T-helper 22 cell (primary cell): ENCODE measurements at places on chromosomes 3 and 15.
A peak's percentile ranks its signal among the peaks of the same experiment; 100 is the strongest.

GRCh38 chr3:61890586-61890985, 329.2 kb downstream of the PTPRG start:
- no peak for DNase-seq

- no peak for DNase-seq
Measured at GRCh38 chr3:60536420-60536819, 714.8 kb downstream of the FHIT start.

DNA sequence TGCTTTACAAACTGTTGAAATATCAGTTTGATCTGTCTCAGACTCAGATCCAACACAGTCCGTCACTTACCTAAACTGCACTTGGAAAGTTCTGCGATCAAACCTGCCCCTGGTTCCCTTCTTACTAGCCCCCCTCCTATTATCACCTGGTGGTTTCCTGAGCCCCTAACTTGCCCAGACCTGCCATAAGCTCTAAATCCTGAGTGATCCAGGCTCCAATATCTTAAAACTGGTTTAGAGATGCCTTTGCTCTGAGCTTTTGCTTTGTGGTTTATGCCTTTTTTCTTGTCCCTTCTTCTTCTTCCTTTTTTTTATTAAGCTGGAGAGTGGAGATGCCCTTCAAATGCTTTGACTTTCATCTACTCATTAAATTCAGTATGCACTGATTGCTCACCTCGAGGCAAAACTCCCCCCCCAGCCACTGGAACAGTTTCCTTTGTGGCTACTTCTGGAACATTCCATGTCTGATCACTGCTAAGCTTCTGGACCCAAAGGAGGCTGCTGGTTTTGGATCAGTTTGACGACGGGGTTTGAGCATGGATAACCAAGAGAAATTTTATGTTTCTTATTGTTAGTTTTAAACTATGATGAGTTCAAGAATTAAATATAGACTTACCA, 3.5 kb upstream of the ITGB5 start:
- DNase-seq = no peak

DNA sequence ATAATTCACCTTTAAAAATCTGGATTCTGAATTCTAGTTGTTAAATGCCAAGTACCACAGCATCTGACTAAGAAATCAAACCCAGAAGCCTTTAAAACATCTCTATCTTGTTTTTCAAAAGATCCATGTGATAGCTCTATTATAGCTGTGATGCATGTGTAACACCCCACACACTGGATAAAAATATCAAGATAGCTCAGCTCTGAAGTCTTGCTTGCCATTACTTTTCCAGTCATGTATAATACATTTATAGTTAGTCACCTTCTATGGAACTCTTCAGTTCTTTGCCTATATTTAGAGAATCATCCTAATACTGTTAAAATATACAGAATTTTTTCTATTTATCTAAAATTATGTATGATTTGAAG, 11.6 kb downstream of the ARPP19 start:
- DNase-seq = no peak

DNA sequence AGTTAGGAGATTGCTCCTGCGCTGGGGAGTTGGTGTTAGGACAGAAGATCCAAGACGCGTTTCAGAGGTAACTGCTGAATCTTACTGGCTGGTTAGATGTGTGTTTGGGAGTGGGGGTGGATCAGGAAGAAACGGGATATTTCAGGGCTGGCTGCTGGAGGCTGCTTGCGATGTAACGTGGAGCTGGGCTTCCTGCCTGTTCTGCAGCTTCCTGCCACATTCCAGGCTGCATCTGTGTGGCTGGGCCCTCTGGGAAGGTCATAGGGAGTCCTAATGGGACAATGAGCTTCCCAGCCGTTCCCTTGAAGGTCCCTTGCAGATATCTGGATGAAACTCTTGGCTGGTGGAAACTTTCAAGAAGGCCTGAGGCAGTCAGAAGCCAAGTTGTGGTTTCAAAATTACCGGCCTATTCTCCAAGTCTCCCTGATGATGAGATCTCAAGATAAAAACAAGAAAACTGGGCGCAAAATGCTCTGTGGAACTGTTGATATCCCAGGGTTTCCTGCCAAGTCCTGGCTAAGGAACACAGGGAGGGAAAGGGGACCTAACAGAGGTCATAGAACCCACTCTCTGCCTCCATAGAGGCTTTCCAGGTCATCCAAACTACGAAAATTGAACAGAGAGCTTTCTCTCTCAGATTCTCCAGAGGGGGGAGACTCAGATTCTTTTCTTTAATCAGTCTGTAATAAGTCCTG, 67.0 kb downstream of the NOX5 start:
- DNase-seq = no peak

DNA sequence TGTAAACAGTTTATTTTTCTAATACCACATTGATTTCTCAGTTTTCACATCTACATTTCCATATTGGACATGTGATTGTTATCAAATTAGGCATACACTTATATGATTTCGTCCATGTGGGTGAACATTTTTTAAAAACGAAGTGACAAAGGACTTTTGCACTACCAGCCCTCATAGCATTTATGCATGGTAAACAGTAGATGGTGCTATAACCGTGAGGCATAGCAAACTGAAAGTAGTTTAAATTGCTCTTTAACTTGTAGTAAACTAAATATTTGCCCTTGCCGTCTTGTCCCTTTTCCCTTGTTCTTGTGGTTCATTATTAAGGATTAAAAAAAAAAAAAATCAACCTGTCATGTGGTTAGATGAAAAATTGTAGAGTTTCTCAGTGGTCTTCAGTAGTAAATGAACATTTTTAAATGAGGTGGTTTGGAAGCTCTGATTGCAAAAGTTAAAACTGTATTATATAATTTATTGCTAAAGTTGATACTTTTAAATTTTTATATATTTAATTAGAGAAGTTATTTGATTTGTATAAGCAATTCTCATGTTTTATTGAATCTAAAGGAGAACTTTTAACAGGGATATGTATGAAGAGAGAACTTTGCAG, 24.0 kb downstream of the STX19 start:
- DNase-seq = no peak

GRCh38 chr15:77576538-77576937, 56.2 kb downstream of the LINGO1 start:
- DNase-seq = no peak

DNA sequence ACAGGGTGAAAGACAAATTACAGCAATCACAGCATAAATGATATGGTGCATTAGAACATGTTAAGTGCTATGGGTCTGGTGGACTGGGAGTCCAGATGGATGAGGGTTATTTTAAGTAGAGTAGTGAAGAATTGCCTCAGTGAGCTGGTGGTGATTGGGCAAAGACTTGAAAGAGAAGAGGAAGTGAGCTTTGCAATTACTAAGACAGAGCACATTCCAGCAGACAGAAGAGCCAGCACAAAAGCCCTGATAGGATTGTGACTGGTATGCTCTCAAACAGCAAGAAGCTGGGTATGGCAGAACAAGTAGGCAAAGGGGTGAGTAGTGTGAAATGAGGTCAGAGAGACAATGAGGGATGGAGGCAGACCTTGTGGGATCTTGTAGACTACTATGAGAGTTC, 2.1 kb upstream of the ACKR4 start:
- DNase-seq = no peak

DNA sequence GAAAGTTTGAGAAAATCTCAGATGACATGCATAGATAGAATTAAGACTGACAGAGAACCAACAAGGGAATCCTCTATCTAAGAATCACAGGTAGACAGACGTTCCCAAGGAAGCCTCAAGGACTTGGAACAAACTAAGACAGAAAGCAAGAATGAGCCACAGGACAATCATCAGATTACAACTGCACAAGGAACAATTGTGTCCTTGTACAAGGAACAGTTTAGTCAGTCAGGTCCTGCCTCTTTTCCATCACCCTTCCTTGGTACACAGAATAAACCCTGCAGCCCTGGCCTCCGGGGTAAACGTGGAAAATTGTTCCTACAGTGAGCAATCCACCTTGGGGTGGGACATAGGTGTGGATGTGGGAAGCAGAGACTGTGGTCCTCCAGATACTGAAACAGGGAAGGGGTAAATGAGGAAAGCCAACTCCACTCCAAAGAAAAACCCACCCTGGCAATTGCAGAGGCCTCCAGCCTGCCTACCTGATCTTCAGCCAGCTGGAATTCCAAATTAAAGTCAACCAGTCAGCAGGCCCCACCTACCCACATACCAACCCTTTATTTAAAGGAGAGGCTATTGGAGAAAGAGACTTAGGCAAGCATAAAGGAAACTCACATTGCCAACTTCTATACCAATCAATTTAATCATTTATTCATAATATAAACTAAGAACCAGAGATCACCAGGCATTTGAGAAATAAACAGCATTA, 73.4 kb downstream of the ULK4 start:
- DNase-seq = no peak

GRCh38 chr3:150760431-150761200, 2.4 kb downstream of the SIAH2 start:
- DNase-seq = no peak

DNA sequence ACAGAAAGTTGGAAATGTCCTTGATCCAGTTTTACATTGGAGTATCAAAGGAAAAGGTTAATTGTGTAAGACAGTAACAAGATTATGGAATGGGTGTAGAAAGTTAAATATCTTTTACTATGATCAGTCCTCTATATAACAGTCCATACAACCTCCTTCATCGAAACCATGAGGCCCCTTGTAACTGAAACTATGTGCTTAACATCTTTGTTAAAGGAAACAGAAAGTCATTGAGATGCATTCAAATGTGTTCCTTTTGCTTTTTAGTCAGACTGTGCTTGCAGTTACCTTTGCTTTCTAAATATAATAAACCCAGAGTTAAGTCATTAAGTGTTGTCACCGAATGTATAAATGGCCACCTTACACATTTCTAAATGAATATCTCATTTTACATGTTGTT, 1298.5 kb downstream of the ROBO2 start:
- DNase-seq = no peak

- no peak for DNase-seq
Measured at GRCh38 chr3:133377396-133377795, 22.5 kb upstream of the BFSP2 start.

- no peak for DNase-seq
Measured at GRCh38 chr3:128559486-128560225, 66.7 kb upstream of the GATA2 start.

DNA sequence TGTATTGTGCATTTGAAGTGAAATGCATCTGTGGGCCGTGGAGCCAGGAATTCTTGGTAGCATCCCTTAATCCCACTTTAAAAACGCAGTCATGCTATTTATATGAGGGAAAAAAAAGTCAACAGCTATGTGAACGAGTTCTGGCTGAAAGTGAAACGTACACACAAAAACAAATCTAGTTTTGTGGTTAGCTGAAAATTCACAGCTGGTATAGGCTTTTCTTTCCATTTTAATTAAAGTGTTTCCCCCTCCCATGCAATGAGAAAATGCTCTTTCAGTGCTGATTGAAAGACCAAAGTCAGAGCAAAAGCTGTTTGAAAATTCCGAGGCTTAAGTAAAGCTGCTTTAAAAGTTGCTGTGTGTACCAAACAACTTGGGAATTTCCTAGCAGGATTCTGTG, 297.4 kb downstream of the PLCL2 start:
- no peak for DNase-seq

DNA sequence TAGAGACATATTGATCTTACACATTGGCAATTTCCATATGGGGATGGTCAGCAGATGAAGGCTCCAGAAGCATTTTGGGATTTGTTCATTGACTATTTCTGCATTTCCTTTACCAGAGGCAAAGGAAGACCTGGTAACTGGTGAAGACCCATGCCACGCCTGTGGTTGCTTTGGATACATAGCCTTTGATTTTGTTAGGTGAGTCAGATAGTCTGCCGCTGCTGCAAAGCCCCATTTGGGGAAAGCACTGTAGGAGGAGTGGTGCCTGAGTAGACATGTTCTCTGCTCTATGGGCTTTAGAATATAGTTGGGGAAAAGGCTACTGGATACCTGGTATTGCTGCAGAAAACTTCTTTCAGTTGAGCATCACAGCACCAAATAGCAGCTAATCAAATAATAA, 56.8 kb downstream of the TFG start:
- DNase-seq = no peak

- DNase-seq = no peak
Measured at GRCh38 chr3:160099834-160100233, 111.2 kb downstream of the IL12A start.

GRCh38 chr15:100291106-100291505, 50.7 kb downstream of the ADAMTS17 start:
- DNase-seq = no peak

- DNase-seq = no peak
Measured at GRCh38 chr3:165883863-165884478, 46.7 kb upstream of the BCHE start.

DNA sequence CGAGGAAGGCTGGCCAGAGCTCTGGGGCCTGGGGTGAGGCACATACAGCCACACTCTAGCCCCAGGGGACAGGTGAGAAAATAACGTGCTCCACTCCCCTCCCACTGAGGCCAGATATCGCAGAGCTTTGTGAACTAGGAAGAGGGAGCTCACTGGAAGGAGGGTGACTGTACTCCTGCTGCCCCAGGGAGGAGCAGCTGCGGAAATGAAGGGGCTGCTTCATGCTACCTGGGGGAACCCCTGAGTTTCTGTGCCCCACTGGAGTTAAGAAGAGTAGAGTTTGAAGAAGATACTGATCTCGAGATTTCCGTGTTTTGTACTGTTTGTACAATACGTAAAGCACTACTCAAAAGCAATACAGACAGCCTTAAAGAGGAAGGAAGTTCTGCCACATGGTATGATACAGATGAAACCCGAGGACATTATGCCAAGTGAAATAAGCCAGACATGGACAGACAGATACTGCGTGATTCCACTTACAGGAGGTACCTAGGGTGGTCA, 44.6 kb downstream of the CMTM6 start:
- DNase-seq = peak; percentile 81

DNA sequence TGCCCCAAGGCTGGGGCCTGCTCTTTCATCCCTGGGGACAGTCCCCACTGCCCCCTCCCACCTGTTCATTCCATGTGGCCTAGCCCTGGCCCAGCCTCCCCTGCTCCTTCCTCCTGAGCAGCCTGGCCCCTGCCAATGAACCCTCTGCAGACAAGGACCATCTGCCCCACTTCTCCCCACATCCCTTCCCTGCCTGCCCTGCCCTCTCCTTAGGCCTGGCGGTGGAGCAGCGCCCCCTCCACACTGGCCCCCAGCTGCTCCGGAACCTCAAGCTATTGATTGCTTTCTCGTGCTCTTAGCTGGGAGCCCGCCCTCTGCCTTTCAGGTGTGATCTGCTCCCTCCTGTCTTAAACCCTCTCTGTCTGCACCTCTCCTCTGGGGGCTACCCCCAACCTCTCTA, 8.0 kb downstream of the PLXNA1 start:
- no peak for DNase-seq

DNA sequence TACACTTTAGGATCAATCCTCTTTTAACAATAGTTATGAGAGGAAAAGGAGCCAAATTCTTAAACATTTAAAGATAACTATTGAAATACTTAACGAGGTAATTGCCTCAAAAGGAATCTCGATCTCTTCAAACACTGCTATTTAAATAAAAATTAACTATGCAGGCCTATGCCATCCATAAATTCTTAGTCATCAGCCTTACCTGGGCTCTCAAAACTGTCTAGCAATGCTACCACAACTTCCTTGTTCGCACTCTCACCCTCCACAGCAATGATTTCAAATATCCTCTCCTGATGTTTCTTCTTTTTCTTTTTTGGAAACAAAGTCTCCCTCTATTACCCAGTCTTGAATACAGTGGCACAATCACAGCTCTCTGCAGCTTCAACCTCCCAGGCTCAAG, 12.3 kb downstream of the ETFA start:
- DNase-seq = no peak
